Endothelial cell (in vitro differentiated cells): ENCODE measurements at places on chromosomes 4 and X.

GRCh38 chrX:30795981-30796958, 92.8 kb downstream of the TAB3 start:
- no peak for DNase-seq

DNA sequence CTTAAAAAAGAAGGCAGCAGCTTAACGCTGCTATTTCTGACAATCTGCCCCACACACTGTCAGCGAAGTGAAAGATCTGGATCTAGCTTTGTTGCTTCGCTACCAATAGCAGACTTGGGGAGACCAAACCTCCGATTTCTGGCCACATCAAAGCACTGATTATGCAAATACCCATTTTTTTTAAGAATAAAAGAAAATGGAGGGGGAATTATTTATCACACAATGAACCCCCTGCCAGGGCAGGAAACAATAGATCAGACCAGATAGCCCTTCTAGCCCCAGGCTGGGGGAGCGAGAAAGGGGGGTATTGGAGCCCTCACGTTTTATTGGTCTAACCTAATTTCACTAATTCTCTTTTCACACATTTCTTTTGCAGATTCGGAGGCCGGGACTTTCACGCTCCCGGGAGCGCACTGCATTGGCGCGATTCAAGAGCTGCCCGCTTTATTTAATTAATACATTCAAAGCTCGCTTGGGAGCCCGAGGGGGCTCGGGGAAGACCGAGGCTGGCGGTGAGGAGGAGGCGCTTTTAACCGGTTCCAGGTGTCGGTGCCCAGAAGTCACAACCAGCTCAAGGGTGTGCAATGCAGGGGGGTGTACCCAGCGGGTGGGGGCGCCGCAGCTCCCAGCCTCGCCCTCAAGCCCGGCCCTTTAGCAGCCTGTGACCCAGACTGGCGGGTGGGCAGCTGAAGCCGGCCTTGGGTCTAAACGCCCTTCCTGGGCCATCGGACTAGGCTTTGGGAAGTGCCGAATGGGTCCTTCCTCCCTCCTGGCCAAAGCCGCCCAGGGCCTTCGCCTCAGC, 5.5 kb downstream of the NEUROG2 start:
- no peak for DNase-seq

DNA sequence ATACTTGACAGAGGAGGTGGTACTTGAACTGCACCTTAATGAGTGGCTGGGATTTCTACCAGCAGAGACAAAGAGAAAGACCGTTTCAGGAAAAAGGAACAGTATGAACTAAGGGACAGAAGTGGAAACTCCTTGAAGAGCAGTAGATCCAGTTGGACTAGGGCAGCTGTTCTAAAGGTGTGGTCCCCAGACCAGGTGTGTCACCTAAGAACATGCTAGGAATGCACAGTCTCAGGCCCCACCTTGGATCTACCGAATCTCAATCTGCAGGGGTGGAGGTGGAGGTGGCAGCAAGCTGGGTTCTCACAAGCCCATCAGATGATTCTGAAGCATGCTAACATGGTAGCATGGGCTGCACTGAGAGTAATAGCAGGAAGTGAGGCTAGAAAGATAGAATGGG, 22.3 kb downstream of the DAPP1 start:
- DNase-seq = no peak

DNA sequence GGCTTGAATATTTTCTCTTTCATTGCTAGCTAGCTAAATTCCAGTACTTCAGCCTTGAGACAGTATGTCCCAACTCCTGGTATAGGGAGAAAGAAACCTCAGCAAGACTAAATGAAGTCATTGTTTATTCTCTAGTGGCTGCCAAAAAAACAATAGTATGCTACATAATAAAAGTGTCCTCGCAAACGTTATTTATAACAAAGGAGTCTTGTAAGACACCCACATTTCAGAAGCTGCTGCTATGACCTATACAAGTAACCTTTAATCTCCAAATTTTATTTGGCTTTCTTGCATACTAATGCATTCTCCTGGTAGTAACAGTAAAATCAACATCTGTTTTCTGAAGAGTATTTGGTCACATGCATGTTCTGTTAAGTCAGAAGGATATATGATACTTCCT, 28.8 kb downstream of the NEK1 start:
- DNase-seq = no peak

DNA sequence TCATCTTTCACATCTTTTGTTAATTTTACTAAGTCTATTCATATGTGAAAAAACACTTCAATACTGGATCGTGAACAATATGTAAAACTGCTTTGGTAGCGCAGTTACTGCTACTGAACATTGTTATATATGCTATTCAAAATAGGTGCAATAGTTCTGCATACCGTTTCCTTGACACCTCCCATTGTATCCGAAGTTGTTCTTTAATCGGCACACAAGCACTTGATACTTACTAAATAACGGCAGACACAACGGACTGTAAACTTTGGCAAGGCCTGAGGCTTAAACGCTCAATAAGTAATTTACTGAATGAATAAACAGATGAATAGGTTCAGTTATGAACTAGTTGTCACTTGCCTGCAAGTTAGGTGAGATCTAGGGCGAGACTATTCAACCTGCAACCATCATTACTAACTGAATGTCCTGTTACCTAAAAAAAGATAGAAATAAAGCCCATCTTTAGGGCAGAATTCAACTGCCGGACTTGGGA, 620 bp downstream of the ANAPC10 start:
- no peak for DNase-seq

DNA sequence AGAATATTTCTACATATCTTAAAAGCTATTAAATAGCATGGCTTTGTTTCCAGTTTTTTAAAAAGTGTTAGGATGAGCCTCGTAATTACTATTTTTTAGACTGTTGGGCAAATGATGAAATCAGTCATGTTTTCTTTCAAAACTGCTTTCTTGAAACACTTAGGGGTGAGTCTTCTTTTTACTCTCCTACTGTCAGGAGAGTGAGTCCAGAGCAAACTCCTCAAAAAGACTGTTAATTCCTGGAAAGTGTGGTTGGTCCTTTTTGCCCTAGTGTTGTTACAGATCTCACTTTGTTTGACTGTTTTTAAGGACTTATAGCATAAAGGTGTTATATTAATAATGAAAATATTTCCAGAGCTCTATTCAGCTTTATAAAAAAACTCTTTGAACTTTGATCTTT, 6.3 kb downstream of the GSTCD start:
- DNase-seq = no peak

GRCh38 chr4:12963912-12964311, 520.2 kb downstream of the RAB28 start:
- no peak for DNase-seq

DNA sequence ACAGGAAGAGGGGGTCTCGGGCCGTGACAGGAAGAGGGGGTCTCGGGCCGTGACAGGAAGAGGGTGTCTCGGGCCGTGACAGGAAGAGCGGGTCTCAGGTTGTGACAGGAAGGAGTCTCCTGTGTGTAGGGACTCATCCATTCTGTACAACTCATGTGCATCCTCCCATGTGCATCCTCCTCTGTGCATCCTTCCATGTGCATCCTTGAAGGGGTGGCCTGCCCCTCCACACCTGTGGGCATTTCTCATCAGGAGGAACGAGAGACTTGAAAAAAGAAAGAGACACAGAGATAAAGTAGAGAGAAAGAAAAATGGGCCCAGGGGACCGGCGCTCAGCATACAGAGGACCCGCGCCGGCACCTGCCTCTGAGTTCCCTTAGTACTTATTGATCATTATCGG, 30.2 kb upstream of the PLCXD1 start:
- no peak for DNase-seq

DNA sequence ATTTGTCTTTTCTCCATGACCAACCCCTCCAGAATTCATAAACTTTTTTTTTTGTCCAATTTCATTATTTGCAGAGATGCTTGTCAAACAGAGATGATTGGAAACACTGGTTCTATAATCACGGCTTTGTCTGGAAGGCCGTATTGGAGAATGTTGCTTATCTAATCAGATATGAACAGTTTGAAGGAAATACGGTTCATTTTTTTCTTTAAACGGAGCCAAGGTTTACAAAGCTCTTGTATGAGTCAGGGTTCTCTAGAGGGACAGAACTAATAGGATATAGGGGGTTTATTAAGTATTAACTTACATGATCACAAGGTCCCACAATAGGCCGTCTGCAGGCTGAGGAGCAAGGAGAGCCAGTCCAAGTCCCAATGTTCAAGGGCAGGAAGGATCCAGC, 1415.8 kb downstream of the C4orf33 start:
- no peak for DNase-seq

DNA sequence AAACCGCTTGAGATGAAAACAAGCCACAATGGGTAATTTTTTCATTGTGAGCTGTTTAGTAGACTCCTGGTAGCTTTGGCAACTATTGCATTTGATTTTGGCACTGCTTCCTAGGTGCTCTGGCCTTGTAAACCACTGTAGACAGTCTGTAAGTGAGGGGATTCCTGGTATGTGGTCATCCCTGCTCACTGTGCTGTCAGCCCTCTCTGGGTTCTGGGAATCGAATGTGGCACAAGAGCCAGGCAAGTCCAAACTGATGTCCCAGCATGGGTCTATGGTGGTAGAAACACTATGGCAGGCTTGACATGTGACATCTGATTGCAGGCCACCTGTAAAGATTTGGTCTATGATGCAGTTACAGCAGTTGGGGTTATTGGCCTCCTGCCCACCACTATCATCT, 2.5 kb downstream of the USP51 start:
- no peak for DNase-seq

DNA sequence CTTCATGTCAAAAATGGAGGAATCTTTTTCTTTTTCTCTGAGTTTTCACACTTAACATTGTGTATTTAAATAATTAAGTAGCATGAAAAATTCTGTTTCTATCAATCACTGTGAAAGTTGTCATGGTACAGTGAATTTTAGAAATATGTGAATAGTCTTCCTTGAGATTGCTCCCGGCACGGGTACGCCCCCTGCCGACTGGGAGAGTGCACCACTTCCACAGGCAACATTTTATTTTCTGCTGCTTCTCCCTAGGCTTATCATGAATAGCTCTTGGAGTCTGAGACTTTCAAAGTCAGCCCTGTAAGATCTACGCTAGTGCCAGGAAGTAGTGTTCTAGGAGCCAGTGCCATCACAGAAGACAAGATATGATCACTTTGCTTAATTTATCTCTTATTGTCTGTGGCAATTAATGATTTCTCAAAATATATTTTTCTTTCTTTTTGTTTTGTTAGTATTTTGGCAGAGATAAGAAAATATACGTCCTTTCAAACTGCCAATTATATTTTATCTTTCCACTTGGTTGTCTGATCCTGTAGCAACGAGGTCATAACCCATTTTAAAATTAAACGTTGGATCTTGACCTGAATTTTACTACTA, 763.8 kb upstream of the AADAT start:
- DNase-seq = peak; percentile 73

- no peak for DNase-seq
Measured at GRCh38 chrX:103789004-103789403, 12.4 kb downstream of the PLP1 start.

DNA sequence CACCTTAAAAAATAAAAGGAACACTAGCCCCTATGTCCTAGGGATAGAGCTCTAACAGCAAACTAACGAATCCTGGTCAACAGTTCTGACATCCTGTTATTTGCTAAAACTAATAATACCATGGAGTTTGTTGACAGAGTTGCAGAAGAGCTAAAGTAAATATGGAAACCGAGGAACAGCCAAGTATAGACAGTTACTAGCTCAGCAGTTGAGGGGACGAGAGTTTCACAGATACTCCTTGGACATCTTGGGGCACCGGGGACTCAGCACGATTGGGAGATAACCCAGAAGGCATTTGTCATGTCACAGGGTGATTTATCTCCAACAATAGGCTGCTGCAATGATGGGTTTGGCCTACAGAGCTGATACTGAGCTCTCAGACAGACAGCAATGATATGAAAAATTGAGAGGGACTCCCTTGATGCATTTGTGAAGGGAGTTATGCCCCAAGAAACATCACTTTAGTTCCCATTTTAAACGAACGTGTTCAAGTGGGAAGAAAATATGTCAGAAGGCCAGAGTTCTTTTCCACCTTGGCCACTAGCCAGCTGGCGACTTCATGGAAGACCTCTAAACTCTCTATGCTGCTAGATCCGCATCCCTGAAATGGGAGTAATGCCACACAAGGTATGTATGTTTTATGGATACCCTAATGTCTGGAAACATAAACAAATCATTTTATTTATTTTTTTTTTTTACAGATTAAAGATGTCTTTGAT, 48.6 kb downstream of the TSC22D3 start:
- DNase-seq = no peak

GRCh38 chr4:39730072-39730471, 32.1 kb downstream of the UBE2K start:
- DNase-seq = no peak

GRCh38 chr4:39975488-39976089, 2.1 kb downstream of the PDS5A start:
- no peak for DNase-seq

DNA sequence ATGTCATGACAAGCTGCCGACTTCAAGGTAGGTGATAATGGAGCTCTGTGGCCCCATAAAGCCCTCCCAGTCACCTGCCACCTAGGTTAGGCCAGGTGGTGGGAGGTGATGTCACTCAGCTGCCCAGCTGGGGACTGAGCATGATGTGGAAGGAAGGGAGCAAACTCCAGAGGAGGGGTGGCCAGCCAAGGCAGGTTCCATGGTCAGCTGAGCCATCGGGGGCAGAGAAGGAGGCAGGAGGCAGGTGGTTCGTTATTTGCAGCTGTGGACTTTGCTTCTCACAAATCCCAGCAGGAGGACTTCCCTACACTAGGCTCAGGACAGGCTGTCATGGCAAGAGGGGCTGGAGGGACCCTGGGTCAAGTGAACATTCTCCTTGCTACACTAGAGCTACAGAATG, 2.1 kb downstream of the CCDC120 start:
- no peak for DNase-seq

- peak; percentile 92 for DNase-seq
Measured at GRCh38 chr4:183098723-183099536, at the start of gene WWC2. TSS of gene WWC2 (plus strand) at chr4:183099257. CDS start at chr4:183099492, 235 bp downstream.

DNA sequence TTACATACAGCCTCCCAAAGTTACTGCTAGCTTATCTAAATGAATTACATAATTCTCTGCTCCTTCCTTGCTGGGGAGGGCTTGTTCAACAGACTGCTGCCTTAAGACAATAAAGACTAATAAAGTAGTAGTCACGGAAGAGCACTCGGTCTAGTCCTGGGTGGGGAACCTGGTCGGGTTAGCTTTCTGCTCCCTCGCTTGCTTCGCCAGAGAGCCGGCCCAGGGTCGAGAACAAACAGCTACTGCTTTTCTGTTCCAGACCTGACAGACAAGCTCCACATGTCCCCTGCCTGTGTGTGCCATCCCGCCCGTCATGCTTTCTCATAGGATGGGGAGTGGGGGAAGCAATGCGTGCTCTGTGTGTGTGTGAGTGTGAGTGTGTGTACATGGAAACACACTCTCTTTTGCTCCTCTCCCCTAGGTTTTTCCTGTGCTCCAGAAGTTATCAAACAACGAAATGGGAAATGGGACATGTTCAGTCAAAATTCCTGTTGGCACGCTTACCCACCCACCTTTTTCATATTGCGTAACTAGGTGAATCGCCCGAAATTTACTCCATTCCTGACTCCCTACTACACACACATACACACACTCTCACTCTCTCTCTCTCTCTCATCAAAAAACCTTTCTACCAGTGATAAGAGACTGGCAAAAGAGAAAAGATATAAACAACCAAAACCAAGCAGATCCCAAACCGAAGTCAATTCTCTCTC, 1.3 kb downstream of the NPY1R start:
- no peak for DNase-seq
